Activated CD4-positive, alpha-beta T cell treated with anti-CD3 and anti-CD28 coated beads, Interleukin-2, amount 10 ng/mL, durations not matched to agents 7 days and 5 days (primary cell): ENCODE measurements at places on chromosomes 5 and 9. TPM values are rescaled to one million over a fixed set of nuclear protein-coding genes. Genes with fewer than 3 reads are reported as not detected.

GRCh38 chr5:141517312-141517711, 28.4 kb downstream of the PCDHGC5 start:
- DNase-seq: no peak

- no peak for DNase-seq
Observed at GRCh38 chr5:159083548-159084452, 15.9 kb downstream of the EBF1 start.

DNA sequence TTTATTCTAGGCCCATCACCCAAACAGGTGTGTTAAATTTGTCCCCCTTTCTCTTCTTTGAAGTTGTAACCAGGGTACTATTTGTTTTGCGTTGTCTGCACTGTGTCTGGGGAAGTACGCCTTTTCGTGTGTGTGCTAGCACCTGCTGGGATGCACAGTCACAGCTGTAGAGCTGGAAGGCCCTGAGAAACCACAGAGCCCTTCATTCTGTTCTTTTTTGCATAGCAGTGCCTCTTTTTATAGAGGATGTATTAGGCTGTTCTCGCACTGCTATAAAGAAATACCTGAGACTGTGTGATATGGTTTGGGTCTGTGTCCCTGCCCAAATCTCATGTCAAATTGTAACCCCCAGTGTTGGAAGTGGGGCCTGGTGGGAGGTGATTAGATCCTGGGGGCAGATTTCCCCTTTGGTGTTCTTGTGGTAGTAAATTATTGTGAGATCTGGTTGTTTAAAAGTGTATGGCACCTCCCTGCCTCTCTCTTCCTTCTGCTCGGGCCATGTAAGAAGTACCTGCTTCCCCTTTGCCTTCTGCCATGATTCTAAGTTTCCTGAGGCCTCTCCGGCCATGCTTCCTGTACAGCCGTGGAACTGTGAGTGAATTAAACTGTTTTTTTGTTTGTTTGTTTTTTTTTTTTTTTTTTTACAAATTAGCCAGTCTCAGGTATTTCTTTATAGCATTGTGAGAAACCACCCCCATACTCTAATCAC, 14.0 kb downstream of the SEC61B start:
- no peak for DNase-seq

PBX3 gene
- 21.5 TPM for total RNA-seq

DNA sequence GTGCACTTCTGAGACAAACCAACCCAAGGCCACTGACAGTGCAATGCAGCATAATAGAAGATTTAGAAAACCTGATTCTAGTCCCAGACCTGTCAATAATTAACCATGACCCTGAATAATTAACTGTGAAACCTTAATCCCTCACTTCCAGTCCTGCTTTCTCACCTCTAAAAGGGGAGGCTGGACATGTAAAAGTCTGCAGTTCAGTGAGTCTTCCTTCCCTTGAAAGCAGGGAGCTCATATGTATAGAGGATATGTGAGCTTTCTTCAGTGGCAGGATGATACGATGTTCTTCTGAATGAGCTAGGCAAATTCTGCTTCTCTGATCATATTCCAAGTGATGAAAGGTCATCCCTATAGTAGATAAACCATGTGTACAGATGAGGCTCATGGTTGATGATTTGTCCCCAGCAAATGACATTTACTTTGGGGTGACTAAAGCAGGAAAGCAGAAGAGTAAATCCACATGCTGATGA, 2.9 kb downstream of the KCNV2 start:
- DNase-seq: no peak

STPG3 gene
- not detected for total RNA-seq

DNA sequence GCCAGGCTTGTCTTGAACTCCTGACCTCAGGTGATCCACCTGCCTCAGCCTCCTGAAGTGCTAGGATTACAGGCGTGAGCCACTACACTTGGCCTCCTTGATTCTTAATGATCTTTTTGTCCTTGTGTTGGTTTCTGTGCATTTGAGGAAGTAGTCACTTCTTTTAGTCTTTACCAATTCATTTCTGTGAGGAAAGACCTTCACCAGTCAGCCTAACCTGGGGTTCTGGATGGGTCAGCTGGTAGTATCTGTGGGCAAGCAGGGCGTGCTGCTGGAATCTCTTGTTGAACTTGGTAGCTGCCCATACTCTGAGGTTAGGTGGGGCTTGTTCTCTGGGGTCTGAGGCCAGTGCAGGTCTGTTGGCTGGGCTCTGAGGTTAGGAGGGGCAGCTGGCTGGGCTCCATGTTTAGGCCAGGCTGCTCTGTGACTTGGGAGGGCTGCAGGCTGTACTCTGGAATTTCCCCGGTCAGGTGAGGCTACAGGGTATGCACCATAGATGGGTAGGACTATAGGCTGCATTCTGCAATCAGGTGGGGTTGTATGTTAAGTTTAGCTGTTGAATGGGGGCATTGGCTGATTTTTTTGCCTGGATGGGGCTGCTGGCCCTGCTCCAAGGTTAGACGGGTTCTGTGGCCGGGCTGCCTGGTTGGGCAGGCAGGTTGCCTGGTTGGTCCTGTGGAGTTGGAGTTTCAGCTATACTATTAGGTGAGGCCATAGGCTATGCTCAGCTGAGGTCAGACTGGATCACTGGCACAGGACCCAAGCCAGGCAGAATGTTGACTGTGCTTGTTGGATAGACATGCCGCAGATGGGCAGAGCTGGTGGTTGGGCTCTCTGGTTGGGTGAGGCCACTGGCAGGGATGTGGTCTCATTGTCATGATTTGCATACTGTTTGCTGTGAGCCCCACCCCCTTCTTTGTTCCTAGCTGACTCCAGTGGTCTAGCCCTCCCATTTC, 19.2 kb downstream of the UBAP1 start:
- DNase-seq: no peak

PPP3R2 gene
- not detected for total RNA-seq

DNA sequence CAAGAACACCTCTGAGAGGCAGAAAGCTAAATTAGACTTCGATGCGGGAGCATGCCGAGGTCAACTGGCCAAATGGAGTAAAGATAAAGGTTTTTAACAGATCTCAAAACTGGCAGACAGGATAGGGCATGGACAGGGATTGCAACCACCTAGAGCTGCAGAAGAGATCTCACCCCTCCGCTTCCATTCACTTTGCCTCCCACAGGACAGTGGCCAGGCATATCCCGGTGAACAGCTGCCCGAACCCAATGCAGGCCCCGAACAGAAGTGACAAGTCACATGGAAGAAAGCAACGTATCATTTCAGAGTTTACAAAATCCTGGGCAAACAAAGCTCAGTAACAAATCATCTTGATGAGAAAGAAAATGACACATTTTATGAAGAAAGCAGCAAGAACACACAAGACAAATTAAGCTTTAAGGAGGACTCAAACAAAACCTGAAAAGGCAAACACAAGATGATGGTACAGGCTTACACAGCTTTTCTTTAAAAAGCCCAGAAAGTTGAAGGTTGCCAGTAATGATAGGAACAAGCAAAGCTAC, 18.4 kb downstream of the RNF130 start:
- DNase-seq: no peak
